Stimulated activated CD8-positive, alpha-beta memory T cell treated with anti-CD3 and anti-CD28 coated beads, Interleukin-2, amount 100 ng/mL, for 1 hour (primary cell): ENCODE measurements at places on chromosomes 16 and 17.

DNA sequence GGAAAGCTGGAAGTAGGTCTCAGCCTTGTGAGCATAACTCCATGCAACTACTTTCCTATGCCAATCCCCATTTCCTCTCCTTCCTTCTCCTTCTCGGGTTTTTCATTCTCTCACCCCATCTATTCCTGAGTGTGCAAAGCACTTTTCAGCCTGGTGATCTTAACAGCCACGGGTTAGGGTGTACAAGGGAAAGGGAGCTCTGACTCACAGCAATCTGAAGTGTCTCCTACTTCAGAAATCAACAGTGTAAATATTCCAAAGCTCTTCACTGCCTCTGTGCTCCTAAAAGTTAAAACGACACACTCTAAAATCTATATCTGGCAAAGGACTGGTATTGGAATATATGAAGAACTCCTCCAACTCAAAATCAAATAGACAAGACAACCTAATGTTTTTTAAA, 268.0 kb upstream of the IRX3 start:
- DNase-seq, result no peak

DNA sequence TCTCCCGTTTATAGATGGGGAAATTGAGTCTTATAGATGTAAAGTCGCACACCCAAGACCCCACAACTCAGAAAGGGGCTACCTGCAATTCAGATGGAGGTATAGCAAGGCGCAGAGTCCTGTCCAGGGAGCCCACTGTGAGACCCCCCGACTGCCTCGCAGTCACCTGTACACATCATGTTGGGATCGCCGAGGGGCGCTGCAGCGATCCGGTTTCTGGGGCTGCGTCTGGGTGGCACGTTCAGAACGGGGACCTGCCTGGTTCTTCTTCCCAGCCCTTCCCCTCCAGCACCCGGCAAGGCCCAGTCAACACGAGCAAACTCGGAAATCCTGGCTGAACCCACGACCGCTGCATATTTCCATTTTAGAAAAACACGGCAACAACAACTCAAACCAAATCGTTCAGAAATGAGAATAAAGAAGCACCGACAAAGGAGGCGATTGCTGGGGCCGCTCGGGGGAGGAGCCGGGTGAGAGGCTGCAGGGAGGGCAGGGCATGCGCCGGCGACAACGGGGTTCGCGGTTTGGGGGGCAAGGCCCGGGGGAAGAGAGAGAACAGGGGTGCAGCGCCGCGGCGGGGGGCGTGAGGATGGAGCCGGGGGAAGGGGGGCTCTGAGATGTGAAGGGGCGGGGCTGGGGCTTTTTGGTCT, 643 bp downstream of the HSDL1 start:
- peak; percentile 1 for DNase-seq

DNA sequence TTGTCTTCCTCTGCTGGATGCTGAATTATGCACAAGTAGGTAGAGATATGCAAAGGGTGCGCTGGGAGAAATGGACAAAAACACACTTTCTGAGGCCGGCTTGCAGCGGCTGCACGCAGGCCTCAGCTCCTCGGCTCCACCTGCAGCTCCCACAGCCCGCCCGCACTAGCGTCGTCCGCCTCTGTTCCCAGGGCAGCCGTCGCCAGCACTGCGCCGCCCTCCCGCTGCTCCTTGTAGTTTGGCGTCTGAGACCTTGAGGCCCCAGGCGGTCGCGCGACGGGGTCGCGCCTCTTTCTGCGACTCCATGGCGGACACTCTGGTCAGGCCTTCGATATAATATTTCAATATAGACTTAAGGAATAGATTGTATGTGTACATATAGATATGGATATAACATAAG, 24.8 kb downstream of the SLFN12 start:
- DNase-seq, result no peak

- DNase-seq, result no peak
These were observed 3.5 kb upstream of the KATNB1 start for GRCh38 chr16:57732037-57732436.

DNA sequence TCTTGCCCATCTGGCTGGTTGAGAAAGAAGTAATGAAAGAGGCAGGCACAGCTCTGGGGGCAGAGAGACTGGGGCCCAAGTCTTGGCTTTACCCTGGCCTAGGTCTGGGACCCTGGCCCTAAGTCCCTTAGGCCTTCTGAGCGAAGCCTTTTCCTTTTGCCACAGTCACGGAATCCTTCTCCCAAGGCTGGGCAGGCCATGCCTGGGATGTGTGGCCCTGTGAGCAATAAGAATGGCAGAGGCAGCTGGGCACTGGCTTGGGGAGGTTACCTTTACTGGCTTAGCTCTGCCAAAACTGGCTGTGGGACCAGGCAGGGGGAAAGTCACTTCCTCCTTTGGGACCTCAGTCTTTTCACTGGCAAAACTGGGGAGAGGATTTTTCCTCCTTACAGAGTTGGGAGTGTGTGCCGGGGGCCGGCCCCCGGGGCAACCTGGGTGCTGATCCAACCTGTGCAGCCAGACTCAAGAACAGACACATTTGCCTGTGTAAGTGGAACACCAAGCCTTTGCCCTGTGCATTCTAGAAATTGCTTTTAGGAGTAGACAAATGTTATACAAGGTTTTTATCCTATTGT, 12.9 kb downstream of the FOXF1 start:
- DNase-seq, result no peak

- DNase-seq, result no peak
These were observed 16.4 kb upstream of the MARCHF10 start for GRCh38 chr17:62824290-62825131.

GRCh38 chr17:77474292-77474988, 333.7 kb downstream of the SEC14L1 start:
- no peak for DNase-seq

- no peak for DNase-seq
These were observed 4.2 kb downstream of the DPH1 start for GRCh38 chr17:2034157-2034556.

DNA sequence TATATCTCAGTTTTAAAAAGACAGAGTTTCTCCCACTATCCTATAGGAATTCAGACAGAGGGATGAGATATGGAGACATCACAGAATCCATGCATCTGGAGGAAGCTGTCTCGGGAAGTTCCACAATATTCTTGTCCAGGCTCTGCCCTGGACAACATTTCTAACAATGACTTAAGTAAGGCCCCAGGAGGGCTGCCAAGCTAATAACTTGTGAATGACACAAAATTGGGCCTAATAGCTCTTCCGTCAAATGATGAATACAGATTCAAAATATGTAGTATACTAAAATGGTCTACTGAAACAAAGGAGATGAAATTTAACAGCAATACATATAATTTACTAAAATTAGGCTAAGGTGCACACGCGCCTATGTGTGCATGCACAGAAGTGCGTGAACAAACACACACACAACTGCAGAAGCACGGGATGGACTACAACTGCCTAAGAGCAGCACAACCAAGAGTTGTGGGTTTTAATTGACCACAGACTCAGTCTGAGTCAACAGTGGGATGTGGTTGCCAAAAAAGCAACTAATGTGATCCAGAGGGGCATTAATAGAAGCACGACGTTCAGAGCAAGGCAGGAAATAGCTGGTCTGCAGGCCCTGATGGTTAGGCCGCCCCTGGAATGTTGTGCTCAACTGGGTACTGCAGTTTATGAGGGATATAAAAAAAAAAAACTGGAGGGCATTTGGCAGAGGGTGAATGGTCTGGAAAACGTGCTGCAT, 26.3 kb upstream of the HS3ST2 start:
- DNase-seq, result no peak

DNA sequence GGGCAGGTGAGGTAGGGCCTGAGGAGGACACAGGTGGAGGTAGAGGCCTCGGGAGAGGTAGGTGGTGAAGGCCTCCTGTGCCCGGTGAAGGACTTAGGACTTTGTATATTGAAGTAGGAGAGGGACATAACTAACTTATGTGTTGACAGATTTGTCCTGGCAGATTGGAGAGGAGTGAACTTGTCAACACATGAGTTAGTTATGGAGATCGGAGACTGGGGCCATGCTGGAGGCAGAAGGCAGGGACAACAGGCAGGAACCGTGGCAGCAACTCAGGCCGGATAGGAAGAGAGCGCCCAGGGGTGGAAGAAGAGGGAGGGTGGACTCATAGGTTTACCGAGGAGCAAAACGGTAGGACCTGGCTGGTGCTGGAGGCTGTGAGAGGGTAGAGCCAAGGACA, 18.4 kb downstream of the GLP2R start:
- no peak for DNase-seq

DNA sequence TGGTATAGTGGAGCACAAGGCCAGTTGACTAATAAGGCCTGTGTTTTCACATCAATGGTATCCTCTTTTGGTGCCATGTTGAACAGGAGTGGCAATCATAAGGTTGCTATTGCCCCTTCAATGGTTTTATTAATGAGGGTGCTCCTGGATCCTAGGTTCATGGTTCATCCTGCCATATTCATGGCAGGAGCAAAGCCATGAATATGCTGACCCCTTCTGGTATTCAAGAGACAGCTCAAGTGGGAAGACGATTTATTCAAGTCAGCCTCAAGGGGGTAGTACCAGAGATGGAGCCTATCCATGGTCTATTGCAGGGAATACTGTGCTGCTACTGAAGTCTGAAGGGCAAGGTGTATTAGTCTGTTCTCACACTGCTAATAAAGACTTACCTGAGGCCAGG, 2.6 kb downstream of the ABCA9 start:
- no peak for DNase-seq

GRCh38 chr16:90077757-90078578, 837 bp upstream of the PRDM7 start:
- no peak for DNase-seq

- DNase-seq, result no peak
These were observed 2.7 kb downstream of the SULT1A1 start for GRCh38 chr16:28607116-28607623.

- peak; percentile 39 for DNase-seq
These were observed 5.5 kb upstream of the SLC25A35 start for GRCh38 chr17:8300627-8301242.

- DNase-seq, result no peak
These were observed 23.2 kb upstream of the TEKT3 start for GRCh38 chr17:15364615-15365014.

DNA sequence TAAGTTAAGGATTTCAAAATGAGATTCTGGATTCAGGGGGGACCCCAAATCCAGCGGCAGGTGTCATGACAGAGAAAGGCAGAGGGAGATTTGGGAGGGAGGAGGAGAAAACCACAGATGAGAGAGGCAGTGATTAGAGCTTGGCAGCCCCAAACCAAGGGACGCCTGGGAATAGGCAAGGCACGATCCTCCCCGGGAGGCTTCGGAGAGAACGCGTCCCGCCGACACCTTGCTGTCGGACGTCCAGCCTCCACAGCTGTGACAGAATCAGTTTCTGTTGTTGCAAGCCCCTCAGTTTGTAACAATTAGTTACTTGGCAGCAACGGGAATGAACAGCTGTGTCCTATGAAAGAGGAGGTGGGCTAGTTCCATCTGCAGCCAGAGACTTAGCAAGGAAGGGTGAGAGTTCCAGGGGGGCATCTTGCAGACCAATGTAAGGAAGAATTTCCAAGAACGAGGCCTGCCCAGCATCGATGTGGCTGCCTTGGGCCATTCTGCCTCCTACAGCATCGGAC, 110.7 kb upstream of the SDK2 start:
- DNase-seq, result no peak

- no peak for DNase-seq
These were observed 4.8 kb downstream of the CD2BP2 start for GRCh38 chr16:30350134-30350871.

GRCh38 chr17:44105941-44106340, 17.5 kb downstream of the HDAC5 start:
- DNase-seq, result no peak

DNA sequence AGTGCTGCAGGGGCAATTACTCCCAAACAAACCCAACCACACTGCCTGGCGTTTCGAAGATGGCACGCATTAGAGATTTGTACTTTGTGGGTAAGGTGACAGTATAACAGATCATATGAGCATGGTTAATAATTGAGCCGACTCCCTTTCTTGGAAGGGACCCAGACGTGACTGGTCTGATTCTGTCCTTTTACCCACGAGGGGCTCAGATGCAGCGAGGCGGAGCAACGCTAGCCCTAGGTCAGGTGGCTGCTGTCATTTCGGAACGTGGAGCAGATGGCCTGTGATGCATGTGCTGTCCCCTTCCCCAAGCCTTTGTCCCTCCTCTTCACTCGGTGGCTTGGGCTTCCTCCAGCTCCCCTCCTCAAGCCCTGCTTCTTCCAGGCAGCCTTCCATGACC, 84.2 kb downstream of the SNX29 start:
- no peak for DNase-seq

- no peak for DNase-seq
These were observed 230.5 kb upstream of the CACNG5 start for GRCh38 chr17:66604376-66604775.

- no peak for DNase-seq
These were observed 41.8 kb downstream of the MYO18A start for GRCh38 chr17:29138184-29138955.

DNA sequence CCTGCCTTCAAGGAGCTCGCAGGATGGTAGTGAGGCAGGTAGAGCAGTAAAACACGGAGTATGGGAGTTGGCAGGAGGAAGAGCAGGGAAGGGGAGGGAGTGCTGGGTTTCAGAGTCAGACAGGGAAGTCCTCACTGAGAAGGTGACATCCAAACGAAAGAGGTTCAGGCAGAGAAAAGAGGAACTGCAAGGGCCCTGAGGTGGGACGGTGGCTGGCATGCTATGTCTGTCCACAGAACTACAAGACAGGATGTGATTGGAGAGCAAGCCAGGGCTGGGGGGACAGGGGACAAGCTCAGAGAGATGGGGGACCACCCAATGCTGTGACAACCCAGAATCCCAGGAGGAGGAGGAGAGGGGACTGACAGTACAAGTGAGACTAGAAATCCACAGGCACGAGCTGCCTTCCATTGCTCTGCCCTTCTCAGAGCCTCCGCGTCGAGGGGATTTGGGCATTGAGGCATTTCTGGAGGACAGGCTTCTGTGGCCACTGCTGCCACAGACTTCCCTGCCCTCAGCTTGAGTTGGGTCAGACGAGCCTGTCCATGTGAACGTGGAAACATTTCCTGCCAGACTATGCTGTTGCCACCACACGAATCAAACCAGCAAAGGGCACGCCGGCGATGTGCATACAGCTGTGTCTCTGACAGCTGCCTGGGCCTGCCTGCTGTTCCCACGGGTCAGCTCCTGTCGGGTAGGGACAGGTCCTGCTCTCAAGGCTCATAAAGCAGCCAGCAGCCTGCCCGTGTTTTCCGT, 100.1 kb downstream of the RAB11FIP4 start:
- DNase-seq, result no peak

- no peak for DNase-seq
These were observed 5.7 kb upstream of the CEP131 start for GRCh38 chr17:81228420-81228819.
